ENCODE measurements at places on chromosomes 11 and 22.
A peak's percentile ranks its signal among the peaks of the same experiment; 100 is the strongest.

- no peak for DNase-seq
These were observed 29.5 kb upstream of the FAM181B start for GRCh38 chr11:82763167-82763566.

GRCh38 chr22:44448271-44448830, 49.7 kb downstream of the RTL6 start:
- DNase-seq: peak; percentile 49

DNA sequence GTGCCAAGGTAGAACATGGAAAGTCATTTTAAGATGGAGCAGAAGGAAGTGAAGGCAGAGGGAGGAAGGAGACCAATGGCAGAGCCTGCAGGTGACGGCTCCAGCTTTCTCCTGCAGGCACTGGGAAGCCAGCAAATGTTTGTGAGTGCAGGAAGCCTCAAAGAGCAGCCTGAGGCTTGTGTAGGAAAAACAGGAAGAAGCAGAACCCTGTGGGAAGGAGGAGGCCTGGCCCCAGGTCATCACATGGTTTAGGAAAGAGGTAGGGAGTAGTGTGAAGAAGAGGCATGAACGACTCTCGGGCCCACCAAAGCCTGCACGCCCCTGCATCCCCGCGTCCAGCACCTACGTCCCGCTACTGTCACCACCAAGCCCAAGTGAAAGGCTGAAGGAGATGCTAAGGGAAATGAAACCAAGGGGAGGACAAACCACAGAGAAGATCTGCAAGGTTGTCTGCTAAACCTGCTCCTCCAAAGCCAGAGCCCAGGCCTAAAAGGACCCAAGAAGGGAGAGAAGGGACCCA, 151.5 kb downstream of the CHST1 start:
- no peak for DNase-seq

- DNase-seq: no peak
These were observed 62.2 kb downstream of the MICAL3 start for GRCh38 chr22:17962168-17962567.

DNA sequence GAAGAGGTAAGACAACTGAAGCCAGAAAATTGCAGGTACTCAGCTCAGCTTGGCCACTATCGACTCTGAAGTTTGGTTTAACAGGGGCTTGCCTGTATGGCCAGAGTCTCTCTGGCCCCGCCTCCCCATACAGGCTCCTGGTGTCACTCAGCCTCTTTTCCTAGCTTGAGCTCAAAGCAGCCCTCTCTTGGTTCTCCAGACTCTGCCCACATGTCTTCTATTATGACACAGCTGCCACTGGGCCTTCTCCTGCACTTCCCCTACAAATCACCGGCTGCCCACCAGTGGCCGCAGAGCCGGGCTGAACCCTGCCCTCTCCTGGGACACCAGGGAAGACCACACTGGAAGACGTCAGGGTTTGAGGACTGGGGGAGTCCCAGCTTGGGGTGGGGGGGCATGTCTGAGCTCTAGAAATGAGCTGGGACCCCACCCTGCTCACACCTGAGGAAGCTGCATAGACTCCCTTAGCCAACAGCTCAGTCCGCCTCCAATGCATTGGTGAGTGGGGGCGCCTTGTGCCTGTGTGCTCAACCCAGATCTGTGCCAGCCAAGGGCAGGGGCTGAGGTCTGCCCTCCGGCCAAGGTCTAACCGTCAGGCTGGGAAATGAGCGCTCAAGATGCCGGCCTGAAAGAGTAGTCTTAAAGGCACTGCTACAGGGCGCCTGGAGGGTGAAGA, 94.4 kb upstream of the LMO1 start:
- DNase-seq: no peak

DNA sequence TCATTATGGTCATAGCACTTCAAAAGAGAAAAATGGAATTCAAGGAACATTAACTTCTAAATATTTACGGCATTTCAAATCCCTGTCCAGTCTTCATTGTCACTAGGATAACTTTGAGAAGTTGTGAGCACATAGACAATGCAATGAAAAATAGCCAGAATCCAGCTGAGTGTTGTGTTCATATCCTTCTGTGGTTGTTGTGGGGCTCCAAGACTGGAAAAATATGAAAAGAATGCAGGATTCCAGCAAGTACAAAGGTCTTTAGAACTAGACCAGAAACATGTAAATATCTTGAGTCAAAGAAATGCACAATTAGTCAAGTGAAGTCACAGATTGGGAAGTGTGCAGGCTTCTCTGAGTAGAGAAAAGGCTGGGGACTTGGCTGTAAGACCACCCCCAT, 68.7 kb downstream of the WT1 start:
- DNase-seq: no peak

GRCh38 chr22:26429458-26430286, 612 bp downstream of the ASPHD2 start:
- peak; percentile 76 for DNase-seq

DNA sequence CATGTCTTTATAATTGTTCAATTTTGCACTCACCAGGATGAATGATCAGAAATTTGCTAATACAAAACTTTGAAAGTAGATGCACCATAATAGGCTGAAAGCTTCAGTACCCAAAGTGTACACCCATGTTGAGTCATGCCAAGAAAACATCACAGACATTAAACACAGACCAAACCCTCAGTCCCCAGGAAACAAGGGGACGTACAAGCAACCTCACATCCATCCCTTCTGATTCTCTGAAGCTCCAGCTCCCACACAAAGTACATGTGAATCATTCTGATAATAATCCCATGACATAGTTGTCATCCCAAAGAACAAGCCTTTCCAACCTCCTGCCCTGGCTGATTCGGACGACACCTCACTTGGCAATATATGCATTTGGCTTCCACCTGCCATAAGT, 183.8 kb downstream of the SNX19 start:
- no peak for DNase-seq

GRCh38 chr22:36506637-36507517, at the start of gene FOXRED2:
FOXRED2 (minus strand) TSS chr22:36507040; CDS start chr22:36506422, 618 bp downstream.
- DNase-seq: peak; percentile 99

DNA sequence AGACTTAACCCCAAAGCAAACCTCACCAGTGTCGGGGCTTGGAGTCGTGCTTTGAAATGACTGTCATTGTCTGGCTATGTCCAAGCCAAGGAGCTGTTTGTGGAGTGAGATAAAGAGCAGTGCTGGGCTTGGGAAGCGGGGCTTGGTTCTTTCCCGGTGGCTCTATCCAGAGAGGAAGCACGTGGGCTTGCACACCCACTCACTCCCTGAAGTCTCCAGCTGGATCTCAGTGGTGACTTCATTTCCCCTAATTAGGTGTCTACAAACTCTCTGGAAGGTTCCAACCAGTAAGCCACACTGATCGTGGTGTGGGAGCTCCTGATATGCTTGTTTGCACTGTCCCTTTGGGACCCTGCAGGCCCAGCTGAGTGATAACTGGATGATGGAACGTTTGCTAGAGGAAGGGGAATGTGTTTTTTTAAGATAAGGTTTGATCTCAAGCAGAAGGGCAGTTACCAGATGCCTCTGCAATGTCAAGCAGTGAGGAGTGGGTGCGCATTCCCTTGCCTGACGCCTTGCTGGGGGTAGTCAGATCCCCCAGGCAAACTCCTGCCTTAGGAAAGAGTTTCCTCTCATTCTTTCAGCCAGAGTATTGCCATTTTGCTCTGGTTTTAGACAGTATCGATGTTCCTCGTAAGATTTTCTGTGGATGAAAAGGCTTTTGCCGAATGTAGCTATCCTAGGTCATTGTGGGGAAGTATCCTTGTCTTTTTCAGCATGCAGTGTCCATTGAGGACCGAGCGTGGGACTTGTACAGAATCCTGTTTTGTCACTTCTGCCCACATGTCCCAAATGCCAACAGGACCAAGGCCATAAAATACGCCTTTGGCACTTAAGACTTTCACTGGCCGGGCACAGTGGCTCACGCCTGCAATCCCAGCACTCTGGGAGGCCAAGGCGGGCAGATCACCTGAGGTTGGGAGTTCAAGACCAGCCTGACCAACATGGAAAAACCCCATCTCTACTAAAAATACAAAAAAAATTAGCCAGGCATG, 90.9 kb downstream of the MICAL2 start:
- peak; percentile 60 for DNase-seq

DNA sequence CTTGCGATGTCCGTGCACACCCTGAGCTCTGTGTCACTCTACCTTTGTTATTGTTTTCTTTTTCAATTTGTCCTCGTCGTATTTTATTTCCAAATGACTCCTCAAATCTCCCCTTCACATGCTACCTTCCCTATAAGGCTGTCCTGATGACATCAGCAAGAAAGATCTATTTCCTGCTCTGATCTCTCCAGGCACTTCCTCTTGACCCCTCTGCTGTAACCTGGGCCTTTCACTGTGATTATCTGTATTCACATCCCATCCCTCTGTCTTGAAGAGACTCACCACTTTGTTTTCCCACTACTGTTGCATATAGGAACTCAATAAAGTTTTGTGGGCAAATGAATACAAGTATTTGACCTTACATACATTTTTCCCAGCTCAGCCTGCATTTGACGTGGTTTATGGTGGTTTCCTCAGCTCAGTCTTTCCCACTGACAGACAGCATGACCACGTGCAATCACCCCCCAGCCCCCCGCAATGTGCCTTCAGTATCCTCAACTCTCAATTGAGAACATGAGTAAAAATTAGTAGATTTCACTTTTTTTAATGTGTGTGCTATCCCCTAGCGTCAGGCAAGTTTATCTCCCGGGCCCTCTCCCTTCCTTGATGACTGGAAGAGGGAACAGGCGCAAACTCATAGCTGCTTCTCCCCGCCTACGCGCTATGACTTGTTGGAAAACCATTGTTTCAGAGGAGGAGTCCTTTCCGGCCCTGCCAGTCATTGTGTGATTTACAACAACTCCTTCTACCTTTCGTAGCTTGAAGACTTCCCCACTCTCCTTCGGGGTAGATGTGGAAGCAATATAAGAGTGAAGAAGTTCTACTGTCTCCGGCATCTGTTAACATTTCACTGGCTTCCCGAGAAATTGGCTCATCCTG, 498.5 kb downstream of the NTM start:
- DNase-seq: no peak

DNA sequence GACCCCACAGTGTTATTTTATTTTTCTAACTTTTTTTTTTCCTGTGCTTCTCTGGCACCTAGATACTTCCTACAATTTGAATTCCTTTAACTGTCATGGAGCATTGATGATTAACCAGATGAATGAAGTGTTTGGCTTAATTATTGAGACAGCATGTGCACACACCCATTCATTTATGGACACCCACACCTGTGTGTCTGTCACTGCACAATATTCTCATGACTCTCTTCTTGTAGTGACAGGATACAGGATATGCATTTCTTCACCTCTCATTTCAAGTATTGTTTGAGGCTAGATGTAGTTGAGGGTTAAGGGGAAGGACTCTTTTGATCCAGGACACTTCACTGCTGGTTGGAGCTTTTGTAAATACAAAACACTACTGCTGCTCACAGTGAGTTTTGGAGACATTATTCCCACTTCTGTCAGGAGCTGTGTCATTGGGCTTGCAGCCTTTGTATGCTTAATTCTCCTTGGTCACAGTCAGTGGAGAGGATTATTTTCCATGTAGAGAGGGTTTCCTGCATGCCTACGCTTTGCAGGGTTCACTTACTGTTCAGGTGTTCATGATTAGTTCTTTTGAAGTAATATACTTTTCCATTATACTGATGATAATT, 33.5 kb downstream of the SPECC1L start:
- no peak for DNase-seq

- no peak for DNase-seq
These were observed 111.2 kb upstream of the PARVA start for GRCh38 chr11:12266132-12266531.

DNA sequence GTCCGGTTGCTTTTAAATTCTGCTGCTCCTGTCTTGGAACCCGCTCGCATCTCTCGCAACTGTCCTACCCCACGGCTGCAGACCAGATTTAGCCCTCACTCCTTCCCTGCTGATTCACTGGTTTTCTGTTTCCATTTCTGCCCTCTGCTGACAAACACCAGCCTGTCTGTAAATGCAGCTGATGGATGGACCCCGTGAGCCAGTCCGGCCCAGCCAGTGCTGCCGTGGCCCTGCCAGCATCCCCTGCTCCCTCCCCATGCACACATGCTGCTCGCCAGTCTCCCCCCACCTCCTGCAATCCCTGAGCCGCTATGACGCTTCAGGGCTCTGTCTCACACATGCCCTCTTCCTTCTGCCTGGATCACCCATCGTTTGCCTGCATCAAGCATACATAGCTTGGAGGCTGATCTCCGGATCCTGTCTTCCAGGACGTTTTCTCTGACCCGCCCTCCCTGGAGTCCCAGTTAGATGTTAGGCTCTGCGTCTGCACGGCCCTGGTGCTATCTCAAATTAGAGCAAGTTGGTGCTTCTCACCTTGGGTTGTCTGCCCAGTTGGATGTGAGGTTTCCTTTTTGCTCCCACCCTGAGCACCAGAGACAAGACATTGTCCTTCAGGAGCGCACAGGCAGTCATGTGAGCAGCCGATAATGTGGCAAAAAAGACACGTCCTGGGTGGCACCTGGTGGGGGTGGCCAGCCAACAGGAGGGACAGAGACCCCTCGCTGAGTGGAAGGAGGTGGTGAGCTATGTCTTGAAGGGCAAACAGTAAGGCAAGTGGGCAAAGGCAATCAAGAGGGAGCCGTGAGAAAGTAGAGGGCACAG, 4.3 kb upstream of the ACR start:
- peak; percentile 84 for DNase-seq

GRCh38 chr11:64339286-64339685, 718 bp upstream of the CCDC88B start:
- no peak for DNase-seq

- peak; percentile 81 for DNase-seq
These were observed 1.5 kb downstream of the IGSF9B start for GRCh38 chr11:133955081-133955891.

- no peak for DNase-seq
These were observed 526.0 kb downstream of the ETS1 start for GRCh38 chr11:128061281-128061871.

DNA sequence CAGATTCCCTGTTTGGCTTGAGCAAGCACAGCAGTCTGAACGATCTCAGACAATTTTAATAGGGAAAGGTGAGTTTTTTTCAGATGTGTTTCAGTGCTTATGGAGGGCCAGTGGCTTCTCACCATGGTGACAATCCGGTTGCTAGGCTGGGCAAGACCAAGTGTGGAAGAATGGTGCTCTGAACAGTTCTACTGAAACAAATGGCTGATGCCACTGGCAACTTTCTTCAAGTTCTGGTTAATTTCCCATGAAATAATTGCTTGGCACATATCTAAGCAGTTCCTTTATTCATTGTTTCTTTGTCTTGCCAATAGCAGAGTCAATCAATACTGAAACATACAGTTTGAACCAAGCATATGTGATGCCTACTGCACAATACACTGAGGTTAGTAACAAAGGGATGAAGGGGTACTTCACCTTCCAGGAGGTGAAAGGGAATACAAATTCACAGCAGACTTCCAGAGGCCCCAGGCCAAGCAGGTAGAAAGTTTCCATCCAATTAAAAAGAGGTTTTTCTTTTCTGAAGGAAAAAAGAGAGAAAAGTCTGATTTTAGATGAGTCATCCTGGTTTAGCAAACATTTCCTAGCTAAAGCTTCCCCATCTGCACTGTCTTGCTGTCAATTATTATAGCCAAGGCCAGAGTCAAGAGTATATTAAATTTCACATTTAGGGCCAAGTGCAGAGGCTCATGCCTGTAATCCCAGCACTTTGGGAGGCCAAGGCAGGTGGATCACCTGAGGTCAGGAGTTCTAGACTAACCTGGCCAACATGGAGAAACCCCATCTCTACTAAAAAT, 21.2 kb upstream of the NDUFC2 start:
- DNase-seq: no peak

Measured in SK-N-SH (cell line).